ENCODE measurements at places on chromosomes 5 and 9.
A peak's percentile ranks its signal among the peaks of the same experiment; 100 is the strongest.

GRCh38 chr9:33820231-33820745, 3.3 kb downstream of the UBE2R2 start:
- no peak for DNase-seq

DNA sequence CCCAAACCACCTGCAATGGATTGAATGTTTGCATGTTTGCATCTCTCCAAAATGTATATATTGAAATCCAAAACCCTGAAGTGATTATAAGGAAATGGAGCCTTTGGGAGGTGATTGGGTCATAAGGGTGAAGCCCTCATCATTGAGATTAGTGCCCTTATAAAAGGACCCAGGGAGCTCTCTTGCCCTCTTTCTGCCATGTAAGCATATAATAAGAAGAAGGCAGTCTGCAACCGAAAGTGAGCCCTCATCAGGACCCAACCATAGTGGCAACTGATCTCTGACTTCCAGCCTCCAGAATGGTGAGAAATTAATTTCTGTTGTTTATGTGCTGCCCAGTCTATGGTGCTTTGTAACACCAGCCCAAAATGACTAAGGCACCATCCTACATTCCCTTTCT, 115.7 kb upstream of the EFNA5 start:
- DNase-seq: no peak

DNA sequence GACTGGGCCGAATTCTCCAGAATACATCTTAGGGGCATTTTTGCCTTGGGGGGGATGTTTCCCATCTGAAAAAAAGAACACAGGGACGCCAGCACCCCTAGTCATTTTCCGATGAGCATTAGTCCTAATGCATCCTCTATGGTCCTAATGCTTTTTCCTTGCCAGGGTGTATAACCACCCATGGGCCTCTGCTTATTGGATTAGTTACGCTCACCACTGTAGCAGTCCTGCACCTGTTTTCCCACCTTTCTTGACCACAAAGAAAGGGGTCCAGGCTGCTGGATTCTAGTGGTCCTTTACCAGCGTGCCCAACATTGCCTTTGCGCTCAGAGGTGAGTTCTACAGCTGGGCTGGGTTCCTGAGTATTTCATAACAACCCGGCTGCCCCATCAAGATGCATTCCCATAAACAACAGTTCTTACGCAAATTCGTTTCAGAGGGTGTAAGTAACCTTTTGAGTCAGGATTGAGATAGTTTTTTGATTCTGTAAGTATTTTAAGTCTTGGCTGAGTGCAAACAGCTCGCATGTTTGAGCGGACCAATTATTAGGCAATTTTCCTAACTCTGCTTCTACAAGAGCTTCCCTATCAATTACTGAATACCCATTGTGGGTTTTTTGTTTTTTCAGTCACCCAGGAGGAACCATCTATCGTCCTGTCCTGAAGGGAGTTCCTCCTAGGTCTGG, 135.1 kb downstream of the DROSHA start:
- DNase-seq: no peak

DNA sequence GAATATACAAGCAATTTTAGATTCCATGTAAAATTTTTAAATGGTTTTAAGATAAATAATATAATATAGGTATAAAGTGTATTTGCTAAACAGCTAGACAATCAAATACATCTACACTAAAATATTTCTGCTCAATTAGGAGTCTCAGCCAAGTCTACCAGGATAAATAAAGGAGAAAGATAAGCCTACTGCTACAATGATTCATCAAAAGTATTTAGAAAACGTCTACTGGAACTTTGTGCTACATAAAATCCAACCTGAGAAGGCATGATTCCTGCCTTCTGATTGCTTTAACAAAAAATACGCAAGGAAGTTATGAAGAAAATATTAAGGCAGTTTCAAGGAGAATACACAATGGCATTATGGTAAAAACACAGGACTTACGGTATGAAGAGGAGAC, 570.6 kb downstream of the EFNA5 start:
- no peak for DNase-seq

- DNase-seq: no peak
Observed at GRCh38 chr5:88805151-88805784, 77.7 kb downstream of the MEF2C start.

DNA sequence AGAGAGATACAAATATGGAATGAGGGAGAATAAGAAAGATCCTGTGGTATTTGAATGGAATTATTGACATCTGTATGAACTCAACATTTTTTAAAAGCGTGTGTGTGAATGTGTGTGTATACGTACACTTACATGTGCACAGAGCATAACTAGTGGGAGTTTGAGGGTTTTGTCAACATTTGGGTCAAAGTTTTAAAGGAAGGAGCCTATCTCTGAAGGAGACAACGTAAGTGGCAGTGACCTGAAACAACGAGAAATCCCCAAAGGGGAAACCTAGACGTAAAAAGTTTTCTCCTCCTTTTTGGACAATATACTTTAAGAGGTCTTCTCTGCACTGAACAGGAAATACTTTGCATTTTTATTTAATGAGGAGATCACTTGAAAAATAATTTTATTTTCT, 40.2 kb upstream of the DTWD2 start:
- DNase-seq: no peak

GRCh38 chr9:137665697-137666512, 47.1 kb downstream of the EHMT1 start:
- no peak for DNase-seq

- DNase-seq: no peak
Observed at GRCh38 chr9:87255431-87256155, 242.1 kb upstream of the DAPK1 start.

DNA sequence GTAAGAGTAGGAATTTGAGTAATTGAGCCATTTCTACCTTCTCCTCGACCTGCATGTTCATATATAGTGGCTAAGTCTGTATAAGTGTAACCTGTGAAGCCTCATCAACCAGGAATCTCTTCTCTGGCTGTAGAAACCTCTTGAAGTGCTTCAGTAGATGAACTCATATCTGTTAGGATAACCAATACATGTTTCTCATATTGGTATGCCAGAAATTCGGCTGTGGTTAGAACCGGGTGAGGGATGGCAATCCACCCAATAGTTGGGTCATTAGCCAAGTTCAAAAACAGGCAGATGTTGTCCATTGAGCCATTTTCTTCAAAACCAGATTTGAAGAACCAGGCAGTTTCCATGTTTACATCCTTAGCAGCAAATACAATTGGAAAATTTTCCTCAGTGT, 28.9 kb upstream of the GSN start:
- no peak for DNase-seq

DNA sequence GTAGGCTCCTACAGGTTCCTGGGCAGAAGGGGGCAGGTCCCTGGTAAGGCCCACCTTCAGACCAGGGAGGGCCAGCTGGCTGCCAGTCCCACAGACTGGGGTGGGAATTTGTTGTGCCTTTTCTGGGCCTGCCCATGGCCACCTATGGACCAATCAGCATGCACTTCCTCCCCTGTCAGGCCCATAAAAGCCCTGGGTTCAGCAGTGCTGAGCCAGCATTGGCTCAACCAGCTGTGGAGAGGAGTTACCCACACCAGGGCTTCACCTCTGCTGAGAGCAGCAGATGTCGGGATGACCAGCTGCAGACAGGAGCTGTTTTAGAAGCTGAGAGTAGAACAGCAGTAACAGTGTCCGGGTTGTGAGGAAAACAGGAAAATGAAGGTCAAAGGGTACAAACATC, 373.4 kb upstream of the ACO1 start:
- no peak for DNase-seq

GRCh38 chr5:170497311-170498038, 6.3 kb upstream of the KCNIP1 start:
- no peak for DNase-seq

DNA sequence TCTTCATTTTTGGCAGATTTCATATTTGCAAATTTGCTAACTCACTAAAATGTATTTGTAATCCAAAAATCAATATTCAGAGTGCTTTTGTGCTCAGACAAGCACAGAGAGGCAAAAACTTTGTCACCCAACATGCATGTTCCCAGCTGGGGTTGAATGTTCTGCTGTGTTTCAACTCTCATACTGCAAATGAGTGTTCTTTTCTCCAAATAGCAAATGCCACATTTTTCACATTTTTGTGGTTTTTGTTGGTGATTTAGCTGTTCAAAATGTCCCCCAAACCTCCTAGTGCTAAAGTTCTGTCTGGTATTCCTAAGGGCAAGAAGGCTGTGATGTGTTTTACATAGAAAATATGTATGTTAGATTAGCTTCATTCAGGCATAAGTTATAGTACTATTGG, 87.3 kb upstream of the PCSK5 start:
- DNase-seq: no peak

GRCh38 chr9:80509358-80509757, 937.6 kb downstream of the TLE4 start:
- no peak for DNase-seq

- peak; percentile 1 for DNase-seq
Observed at GRCh38 chr9:1869843-1870242, 145.3 kb upstream of the SMARCA2 start.

- no peak for DNase-seq
Observed at GRCh38 chr9:22255337-22255736, 191.3 kb upstream of the DMRTA1 start.

DNA sequence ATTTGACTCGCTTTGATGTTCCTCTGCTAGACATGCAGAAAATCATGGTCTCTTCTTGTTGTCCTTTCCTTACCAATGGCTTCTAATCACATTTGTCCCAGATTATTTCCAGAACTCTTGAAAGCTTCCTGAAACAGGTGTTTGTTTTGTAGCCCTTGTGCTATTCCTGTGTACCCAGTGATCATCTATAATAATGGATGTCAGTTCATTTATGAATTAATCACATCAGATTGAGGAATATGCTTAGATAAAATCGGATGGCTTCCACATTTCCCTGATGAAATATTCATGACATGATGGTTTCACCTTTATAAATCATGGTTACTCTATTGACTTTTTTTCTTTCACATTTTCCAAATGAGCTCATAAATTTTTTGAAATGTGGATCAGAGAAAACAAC, 359.0 kb upstream of the DMAC1 start:
- no peak for DNase-seq

DNA sequence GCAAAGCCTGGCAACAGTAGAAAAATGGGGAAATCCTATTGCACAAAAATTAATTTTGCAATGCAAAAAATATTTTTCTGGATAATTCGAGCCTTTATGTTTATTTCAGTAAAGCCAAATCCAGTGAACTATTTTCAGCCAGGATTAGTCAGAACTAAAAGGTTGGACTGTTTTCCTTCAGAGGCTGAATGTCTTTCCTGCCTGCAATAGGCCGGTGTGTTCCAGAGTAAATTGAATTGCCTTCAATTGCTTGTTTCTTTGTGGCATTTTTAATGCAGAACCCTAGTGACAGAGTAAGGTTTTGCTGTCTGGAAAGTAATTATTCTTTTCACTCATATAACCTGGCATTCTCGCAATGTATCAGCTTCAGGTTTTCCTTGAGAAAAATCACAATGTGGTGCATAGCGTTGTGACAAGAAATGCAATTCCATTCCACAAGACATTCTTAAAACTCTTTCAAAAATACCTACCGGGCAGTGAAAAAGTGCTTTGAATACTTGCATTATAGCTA, 183.7 kb downstream of the GLIS3 start:
- DNase-seq: no peak

DNA sequence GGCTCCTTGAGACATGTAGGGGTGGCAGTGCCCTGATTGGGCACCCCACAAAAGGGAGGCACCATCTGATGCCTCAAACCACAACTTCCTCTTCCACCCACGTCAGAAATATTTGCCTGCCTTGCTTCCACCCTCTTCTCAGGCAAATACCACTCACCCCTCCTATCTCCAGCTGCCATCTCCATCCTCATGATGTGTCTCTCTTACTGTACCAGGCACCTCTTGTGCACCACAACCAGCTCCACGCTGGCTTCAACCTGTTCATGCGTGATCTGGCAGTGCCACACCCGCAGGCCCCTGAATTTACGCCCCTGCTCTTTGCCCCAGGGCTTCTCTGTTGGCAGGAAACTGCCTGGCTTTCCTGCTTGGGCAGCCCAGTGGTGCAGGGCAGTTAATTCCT, 87.8 kb upstream of the HSPA9 start:
- DNase-seq: no peak

DNA sequence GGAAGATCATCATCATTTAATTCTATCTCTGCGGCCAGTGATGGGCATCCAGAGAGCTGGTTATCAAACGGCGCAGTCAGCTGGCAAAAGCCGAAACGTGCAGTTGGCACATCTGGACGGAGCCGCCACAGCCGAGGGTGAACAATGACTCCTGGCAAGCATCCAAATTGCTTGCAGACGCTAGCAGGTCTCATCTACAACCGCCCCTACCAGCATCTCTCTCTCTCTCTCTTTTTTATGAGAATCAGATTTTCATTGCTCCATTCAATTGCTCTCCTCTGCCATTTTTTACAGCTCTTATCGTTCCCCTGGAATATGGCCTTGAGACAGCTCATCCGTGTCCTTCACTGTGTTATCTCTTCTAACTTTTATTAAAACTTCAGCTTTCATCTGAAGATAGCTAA, 165.2 kb downstream of the MAPKAP1 start:
- DNase-seq: peak; percentile 85

DNA sequence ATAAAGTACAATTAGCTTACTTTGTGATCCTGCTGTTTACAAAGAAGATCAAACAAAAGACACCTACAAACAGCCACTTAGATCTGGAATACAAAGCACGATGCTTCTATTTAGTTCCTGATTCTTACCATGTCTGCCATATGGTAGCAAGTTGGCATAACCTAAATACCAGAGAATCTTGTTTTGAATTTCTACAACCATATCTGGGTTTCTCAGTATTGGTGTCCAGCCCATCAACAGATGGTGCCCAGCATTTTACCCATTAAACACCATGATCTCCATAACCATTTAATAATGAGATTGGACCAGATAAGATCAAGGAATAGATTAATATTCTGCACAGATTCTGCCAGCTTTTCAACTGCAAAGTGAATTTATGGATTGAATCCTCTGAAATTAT, 29.8 kb downstream of the SLC24A2 start:
- no peak for DNase-seq

DNA sequence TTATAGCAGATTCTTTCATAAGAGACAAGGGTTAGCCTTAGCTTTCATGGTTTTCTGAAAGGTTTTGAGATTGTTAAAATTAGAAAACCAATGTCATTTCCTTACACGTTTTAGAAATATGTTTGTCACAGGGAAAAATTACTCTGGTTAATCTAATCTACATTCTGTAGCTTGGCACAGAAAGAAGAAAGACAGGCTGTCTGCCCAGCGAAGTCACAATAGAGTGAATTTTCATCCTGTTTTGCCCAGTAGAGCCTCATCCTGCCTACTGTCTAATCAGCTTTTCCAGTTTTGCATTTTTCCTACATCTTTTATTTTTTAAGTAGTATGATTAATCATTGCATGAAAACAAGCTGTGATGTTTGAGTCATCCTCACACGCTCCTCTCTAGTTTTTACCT, 688.8 kb downstream of the MTRR start:
- no peak for DNase-seq

- peak; percentile 82 for DNase-seq
Observed at GRCh38 chr9:121286973-121287741, 19.2 kb downstream of the GSN start.

DNA sequence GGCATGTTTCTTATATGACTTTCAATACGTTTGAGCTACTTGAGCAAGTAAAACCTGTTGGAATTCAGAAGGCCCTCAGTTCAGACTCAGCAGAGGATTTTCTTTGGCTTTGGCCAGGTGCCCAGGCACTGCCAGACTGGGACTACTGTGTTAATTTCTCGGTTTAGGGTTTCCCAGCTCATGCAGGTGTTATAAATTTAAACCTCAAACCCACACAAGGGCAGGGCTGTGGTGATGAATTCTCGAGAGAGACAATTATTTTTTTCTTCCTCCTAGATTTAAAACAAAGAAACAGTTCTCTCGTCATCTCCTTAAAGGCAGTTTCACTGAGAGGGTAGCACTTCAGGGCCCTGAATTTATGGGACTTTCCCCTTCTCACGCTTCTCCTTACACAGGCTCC, 406.0 kb upstream of the PIK3R1 start:
- no peak for DNase-seq
